ENCODE measurements at places on chromosomes 6 and 20.

DNA sequence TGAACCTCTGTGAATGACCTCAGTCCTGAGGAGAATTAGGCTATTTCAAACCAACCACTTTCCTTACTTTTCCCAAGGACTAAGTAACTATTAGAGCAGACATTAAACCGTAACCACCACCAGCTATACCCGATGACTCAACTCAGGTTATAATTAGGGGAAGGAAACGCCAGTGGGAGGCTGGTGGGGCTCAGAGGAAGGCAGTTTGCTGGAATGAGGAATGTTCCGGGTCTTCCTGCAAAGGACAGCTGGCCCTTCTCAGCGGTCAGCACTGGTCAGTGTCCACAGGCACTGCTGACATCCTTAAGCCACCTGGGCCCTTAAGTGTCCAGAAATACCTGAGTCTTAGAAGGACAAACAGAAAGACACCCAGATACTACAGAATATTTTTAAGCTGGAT is 515.2 kb downstream of the MAFB start:
- DNase-seq: no peak

GRCh38 chr6:52663120-52663935 is 7.6 kb upstream of the TMEM14A start:
- DNase-seq: no peak

GRCh38 chr6:8225113-8225512 is 122.8 kb upstream of the EEF1E1 start:
- DNase-seq: no peak

DNA sequence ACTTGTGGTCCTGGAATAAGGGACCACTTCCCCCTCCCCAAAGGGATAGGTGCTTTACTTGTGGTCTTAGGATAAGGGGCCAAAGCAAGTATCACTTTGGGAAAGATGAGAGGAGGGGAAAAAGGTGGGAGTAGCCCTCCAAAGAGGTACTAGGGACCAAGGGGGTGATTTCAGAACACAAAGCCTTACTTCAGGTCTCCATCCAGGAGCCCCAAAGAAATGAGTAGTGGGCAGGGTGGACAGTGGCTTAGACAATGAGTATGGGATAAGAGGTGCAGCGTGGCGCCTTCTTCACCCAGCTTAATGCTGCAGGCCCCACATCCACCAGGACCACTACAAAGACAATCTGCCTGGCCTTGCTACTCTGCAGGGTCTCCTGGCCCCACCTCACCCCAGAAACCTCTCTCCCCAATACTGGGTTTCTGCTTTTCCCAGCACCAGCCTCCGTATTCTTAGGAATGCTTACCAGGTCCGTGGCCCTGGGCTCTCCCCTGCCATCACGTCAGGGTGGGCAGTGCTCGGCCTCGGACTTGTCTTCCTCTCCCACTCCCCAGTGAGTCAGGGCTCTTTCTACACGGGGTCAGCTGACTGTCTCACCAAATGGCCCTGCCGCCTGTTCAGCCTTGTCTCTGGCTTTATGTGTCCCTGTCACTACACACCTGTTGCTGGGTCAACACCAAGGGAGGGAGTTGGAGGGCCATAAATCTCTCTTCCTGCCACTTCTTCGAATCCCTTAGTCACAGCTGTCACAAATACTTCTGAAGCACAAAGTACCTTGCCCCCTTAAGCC is 3.1 kb downstream of the NNAT start:
- no peak for DNase-seq

- DNase-seq: no peak
These were observed 44.8 kb downstream of the TAF8 start for GRCh38 chr6:42095094-42095493.

- DNase-seq: no peak
These were observed 178.9 kb downstream of the DLL1 start for GRCh38 chr6:170111816-170112582.

GRCh38 chr6:112015725-112016124 is 38.2 kb upstream of the CCN6 start:
- DNase-seq: no peak

- DNase-seq: no peak
These were observed 910.7 kb downstream of the TFAP2A start for GRCh38 chr6:9504191-9504590.

DNA sequence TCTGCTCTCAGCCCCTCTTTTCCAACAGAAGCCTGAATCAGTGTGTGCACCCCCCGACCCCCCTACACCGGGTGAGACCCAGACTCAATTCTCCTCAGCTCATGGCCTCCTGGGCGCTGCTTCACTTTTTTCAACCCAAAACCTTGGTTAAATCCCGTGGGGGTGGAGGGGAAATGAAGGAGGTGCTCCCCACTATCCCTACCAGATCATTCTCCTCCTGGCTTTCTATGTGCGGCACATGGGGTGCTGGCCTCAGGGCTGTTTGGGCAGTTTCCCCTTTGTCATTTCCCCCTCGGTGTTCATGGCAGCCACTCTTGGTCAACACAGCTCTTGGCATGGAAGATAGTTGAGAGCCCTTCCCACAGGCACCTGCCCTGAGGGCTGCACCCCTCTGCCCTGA is 4.6 kb downstream of the CST4 start:
- no peak for DNase-seq

- DNase-seq: no peak
These were observed 157.4 kb upstream of the LAMA2 start for GRCh38 chr6:128725271-128726233.

GRCh38 chr6:8844968-8845367 is 409.6 kb upstream of the SLC35B3 start:
- DNase-seq: no peak
